ENCODE measurements at places on chromosomes 2 and 18.

GRCh38 chr2:88959480-88960204, 268.2 kb downstream of the RPIA start:
- H3K27ac ChIP-seq = no peak overlapping the region
- H3K36me3 ChIP-seq = no peaks in the 10 kb centered on the region
- H3K27me3 ChIP-seq = peaks cover 2% of the 10 kb centered on the region
- H3K4me3 ChIP-seq = no peak overlapping the region
- DNase-seq = no peak

DNA sequence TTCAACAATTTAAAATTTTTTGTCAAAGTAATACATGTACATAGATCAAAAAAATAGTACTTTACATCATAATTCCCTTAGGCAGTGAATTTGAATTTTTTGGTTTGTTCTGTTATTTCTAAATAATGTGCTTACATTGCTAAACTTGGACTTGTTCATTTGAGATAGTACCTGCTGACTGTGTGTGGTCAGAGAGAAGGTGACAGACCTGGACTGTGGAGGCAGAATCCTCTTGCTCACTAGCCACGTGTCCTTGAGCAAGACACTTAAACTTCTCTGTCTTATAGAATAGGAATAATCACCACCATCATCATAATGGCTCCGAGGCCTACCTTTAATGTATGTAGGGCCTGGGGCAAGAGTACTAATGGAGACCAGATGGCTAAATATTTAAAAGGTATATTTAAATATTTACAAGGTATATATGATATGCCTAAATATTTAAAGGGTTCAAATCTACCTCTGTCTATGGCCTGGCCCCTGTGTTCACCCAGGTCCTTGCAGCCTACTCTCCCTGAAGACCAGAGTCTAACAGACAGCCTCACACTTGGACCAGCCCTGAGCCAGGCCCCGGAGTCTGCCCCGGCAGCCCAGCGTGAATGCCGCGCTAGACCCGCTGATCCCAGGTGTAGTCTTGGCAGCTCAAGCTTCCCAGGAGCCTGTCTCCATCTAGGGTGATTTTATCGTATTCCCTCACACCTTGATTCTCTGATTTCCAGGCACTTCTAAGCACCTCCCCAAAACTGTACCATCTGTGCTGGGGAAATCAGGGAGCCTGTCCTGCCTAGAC, 33.5 kb downstream of the ZNF532 start:
- no peak overlapping the region for H3K27ac ChIP-seq
- DNase-seq = no peak
- H3K4me3 ChIP-seq = no peak overlapping the region
- H3K27me3 ChIP-seq = no peaks in the 10 kb centered on the region

DNA sequence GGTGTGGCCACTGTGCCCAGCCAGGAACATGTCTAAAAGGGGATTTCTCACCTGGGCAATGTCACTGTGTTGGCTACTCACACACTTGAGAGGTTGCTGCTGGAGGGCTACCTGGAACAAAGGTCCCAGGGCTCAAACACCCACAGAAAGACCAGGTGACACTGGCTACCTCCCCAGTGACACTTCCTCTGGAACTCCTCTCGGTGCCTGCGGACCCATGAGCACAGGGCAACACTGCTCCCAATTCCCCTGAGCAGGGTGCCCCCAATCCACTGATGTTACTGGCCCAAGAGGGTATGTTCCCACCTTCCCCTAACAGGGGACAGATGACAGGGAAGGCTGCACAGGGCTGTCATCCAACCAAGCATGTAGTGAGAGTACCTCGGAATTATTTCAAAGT, 5.8 kb downstream of the NPPC start:
- H3K27ac ChIP-seq = no peak overlapping the region
- no peaks in the 10 kb centered on the region for H3K4me1 ChIP-seq

DNA sequence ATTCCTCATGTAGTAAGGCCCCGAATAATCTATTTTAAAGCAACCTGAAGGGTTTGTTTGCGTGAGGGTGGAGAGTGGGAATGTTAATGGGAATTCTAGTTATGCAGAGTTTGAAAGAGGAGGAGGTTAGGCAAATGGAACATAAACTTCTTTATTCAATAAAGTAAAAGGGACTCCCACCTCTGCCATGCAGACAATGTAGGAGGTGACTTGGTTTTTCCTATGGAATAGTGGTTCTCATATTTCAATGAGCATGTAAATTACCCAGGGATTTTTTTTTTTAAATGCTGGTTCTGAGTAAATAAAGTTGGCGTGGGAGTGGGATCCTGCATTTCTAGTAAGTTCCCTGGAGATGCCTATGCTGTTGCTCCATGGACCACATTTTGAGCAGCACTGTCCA, 367.9 kb downstream of the THSD7B start:
- no peaks in the 10 kb centered on the region for H3K36me3 ChIP-seq
- no peak overlapping the region for H3K27ac ChIP-seq
- H3K27me3 ChIP-seq = no peaks in the 10 kb centered on the region
- no peak overlapping the region for H3K4me3 ChIP-seq
- H3K4me1 ChIP-seq = no peaks in the 10 kb centered on the region

GRCh38 chr2:235230821-235231601, 262.8 kb upstream of the AGAP1 start:
- H3K27ac ChIP-seq = no peak overlapping the region
- H3K4me1 ChIP-seq = peaks cover 2% of the 10 kb centered on the region
- H3K4me3 ChIP-seq = no peak overlapping the region

DNA sequence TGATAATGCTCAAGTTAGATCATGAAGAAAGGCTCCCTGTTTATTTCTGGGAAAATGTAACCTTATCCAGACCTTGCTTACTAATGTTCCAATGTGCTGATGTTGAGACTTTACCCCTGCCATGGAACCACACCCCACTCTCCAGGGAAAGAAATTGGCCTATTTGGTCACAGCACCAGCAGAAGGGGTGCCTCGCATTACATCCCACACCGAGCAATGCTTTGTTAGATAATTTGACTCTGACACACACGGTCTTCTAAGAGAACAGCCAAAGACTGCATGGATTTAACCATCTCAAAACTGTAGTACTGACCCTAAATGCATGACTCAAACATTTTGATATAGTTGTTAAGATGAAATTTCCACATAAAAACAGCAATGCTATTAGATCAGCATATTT, 152.1 kb upstream of the CCDC150 start:
- H3K27ac ChIP-seq = no peak overlapping the region
- H3K27me3 ChIP-seq = peaks cover 31% of the 10 kb centered on the region
- DNase-seq = no peak
- no peaks in the 10 kb centered on the region for H3K4me1 ChIP-seq
- no peak overlapping the region for H3K4me3 ChIP-seq
- no peaks in the 10 kb centered on the region for H3K36me3 ChIP-seq

DNA sequence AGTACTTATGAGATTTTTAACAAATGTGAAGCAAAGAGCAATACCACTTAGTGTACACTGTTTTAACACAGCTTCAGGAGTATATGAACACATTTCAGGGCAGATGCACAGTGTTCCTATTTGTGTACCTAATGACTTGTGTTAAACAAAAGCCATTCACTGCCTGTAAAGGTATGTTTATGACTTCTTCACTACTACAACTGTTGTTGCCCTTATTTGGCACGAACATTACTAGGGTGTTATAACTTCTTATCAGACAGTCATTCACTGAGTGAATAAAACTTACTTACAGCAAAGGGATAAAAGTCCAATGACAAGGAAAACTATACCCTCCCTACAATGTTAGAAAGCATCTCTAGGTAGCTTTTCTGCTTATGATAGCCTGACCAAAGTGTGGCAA, 85.4 kb upstream of the CAVIN2 start:
- H3K27me3 ChIP-seq = peaks cover 3% of the 10 kb centered on the region
- peaks cover 4% of the 10 kb centered on the region for H3K4me1 ChIP-seq
- no peaks in the 10 kb centered on the region for H3K36me3 ChIP-seq
- H3K27ac ChIP-seq = no peak overlapping the region
- H3K4me3 ChIP-seq = no peak overlapping the region

DNA sequence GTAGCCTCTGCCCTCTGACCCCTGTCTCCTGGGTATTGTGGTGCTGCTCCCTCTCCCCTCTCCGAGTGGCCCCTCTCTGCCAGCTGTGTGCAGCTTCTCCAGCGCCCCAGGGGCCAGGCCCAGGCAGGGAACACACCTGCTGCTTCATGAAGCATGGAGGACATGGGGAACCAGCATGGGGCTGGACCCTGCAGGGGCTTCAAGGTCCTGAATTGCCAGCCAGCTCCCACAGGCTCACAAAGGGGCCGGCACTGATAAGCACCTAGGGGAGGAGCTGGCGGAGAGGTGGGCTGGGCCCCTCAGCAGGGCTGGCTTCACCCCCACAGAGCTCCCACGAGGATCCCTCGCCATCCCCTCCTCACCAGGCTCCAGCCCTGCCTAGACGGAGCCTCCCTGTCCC, 77.4 kb upstream of the GPC1 start:
- H3K36me3 ChIP-seq = no peaks in the 10 kb centered on the region
- H3K27ac ChIP-seq = no peak overlapping the region
- no peaks in the 10 kb centered on the region for H3K4me1 ChIP-seq
- no peak for DNase-seq
- H3K4me3 ChIP-seq = no peak overlapping the region

GRCh38 chr2:60317844-60318243, 235.6 kb downstream of the BCL11A start:
- H3K27ac ChIP-seq = no peak overlapping the region
- H3K36me3 ChIP-seq = no peaks in the 10 kb centered on the region
- H3K4me3 ChIP-seq = no peak overlapping the region
- H3K4me1 ChIP-seq = peaks cover 10% of the 10 kb centered on the region

- H3K4me1 ChIP-seq = no peaks in the 10 kb centered on the region
These were observed 234.6 kb upstream of the CDH19 start for GRCh38 chr18:66838340-66838987.

All from activated T-helper 2 cell treated with anti-CD3 and anti-CD28 coated beads, Interferon-gamma antibody, Interleukin-2, Interleukin-4, amounts not matched to agents 10 μg/mL and 5 μg/mL and 100 μg/mL, durations not matched to agents 14 hours and 24 hours and 36 hours (primary cell).